ENCODE measurements at places on chromosomes 7 and 10.

DNA sequence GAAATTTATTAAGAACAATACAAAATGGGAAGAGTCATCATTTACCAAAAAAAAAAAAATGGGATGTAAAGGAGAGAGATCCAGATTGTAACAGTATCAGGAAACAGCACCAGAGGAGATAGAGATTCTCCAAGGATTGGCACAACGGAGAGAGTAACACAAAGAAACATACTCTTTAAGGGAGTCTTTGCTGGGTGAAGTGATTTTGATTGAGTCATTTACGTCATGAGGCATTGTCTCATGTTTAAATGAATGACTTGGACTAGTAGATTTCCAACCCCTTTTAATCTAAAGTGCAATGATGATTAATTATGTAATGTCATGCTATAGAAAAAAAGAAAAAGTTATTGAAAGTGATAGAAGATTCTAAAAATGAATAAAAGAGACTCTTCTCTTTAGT, 68.8 kb downstream of the ITGB8 start:
- no peak for DNase-seq

DNA sequence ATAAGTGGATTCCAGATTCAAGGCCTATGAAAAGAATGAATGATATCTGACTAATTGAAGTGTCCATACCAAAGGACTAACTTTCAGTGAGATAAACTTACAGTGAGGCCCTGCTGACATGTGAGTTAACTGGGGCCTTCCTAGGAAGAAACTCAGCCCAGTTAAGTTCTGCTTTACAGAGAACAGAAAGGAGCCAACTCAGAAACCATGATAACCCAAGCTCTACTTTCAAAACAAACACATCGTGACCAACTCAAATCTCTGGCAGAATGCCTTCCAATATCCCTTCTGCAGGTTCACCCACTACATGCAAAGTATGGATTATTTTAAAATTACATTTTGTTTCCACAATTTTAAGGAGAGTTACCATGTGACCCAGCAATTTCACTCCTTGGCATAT, 75.8 kb upstream of the MRLN start:
- DNase-seq: no peak

DNA sequence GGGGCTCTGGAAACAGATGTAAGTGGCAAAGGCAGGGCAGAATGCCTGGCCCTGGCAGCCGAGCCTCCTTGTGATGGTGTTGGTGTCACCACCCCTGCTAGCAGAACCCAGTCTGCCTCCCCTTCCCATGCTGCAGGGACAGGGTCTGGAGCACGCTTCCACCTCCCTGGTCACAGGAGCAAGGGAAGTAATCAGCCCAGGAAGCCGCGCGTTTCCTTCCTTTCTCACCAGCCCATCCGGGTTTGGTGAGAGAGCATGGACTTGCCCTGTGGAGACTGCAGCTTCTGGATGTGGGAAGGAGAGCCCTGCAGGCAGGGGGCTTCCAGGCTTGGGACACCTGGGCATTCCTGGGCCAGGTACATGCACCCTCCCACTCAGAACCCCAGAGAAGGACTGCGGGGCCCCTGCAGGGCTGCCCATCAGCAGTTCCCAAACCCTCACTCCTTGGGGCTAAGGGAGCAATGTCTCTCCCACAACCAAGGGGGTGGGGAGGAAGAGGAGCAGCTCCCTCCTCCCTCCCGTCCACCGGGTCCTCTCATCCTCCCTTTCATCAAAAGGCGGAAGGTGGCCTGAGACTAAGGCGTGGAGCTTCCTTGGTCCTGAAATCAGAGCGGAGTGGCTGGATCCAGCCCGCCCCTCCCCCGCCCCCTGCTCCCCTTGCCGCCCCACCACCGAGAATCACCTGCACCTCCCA, 1.8 kb downstream of the MMRN2 start:
- no peak for DNase-seq

DNA sequence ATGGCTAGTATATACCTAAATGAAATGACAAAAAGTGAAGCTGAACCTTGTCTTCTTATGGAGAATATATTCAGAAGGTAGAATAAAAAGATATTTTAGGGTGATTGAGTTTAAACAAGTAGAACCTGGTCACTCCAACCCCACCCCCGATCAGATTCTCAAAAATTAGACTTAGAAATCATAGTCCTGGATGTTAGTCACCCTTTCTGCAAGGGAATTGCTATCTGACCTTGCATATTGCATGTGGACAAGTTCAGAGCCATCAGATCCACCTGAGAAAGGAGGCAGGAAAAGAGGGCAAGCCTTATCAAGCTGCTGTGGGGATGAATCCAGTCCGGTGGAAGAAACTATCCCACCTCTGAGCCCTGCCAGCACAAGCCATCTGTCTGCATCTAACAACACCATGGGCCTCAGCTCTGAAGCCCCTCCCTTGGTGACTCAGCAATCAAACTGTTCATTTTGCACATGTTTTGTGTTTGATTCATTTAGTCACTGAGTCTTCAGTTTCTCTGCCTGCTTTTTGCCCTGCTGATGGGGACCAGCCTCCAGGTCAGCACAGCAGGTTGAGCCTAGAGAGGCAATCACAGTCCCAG, 727.3 kb downstream of the AUTS2 start:
- peak; percentile 42 for DNase-seq

DNA sequence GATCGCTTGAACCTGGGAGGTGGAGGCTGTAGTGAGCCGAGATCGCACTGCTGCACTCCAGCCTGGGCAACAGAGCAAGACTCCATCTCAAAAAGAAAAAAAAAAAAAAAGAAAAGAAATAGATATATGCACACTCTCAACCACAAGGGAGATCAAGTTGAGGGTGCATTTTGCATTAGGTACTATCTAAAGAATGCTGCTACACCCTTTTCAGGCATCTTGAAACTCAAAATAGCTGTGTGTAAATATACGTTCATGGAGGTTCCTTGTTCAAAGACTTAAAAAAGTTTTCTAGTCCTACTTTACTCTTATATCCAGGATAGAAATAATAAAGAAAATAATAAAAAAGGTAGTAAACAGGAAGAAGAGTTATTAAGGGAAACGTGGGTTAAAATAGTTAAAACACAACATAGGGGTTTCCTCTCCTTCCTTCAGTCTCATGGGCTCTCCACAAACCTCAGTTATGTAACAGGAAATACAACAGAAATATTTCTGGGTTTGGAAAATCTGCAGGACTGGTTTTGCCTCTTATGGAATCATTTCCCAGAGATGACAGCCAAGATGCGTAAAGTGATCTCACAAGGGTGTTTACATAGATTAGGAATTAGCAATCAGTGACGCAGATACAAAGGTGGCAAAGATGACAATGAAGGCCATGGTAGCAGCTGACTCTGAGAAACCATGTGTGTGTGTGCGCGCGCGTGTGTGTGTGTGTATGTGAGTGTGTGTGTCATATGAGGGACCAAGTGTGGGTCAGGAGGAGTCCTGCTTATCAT, 15.1 kb downstream of the STEAP4 start:
- DNase-seq: no peak

DNA sequence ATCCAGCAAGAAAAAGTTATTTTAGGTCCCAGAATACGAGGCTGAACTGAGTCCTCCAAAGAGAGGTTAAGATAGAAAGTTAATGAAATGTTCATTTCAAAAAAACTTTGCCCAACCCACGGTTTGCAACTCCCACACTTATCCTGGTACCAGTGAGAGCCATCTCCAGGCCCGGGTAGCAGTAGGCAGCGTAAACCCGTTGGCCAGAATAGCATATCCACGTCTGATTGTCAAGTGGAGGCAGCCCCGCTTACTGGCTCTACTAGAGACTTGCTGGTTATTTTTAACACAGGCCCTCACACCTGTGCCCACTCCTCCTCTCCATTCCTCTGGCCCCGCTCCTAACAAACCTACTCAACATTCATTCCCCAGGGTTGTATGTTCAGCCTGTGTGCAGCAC, 109.7 kb downstream of the HIP1 start:
- no peak for DNase-seq
